Skeletal muscle cell (primary cell): ENCODE measurements at places on chromosomes 5 and 9.

GRCh38 chr5:59525957-59526356 is 367.6 kb downstream of the PDE4D start:
- DNase-seq: peak; percentile 83

DNA sequence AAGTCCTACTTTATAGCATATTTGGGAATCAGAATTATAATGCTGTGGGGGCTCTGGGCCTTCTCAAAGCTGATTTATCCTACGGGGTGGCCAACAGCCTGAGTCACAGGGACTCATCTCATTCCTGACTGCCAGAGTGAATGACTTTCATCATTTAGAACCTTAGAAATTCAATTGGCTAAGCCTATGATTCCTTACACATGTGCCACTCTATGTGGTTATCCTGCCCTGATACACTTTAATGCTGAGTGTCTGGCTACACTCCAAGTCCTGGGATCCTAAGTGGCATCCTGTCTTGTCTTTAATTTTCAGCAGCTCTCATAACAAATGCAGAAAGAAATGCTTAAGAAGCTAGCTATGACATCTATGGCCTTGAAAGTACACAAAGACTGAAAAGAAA is 75.2 kb upstream of the FREM1 start:
- no peak for DNase-seq

DNA sequence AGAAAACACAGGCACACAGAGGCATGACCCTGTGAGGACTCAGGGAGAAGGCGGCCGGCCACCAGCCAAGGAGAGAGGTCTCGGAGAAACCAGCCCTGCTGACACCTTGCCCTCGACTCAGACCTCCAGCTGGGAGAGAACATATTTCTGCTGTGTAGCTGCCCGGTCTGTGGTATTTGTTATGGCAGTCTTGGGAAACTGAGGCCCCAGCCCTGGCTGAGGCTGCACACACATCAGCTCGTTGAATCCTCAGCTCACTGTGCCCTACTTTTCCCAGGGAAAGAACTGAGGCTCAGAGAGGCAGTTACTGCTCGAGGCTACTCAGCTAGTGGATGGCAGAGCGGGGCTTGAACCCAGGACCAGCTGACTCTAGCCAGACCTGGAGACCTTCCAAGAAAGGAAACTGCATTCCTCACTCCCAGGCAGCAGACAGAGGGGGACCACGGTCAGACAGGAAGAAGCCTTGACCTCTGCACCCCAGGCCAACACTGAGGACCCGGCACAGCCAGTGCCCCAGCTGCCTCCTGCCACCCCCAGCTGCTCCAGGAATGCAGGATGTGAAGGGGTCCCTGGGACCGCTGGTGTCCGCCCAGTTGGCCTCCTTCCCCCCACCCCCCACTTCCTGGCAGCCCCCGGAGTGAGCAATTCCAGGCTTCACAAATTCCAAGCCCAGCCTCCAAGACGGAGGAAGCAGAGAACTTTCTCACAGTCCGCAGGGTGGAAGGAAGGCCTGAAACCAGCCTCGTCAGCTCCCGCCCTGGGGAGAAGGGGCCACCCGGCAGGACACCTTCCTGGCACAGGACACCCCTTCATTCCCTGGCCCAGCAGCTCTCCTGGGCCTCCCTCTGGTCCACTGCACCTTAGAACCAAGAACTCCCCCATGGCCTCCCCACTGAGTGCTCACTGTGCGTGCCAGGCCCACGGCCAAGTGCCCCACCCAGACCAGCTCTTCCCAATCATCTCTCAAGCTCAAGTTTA is 69.9 kb downstream of the LRSAM1 start:
- peak; percentile 74 for DNase-seq

- DNase-seq: no peak
These were observed 5.5 kb downstream of the CNOT6 start for GRCh38 chr5:180499684-180500083.

GRCh38 chr5:139575751-139576150 is 14.6 kb downstream of the UBE2D2 start:
- DNase-seq: no peak

DNA sequence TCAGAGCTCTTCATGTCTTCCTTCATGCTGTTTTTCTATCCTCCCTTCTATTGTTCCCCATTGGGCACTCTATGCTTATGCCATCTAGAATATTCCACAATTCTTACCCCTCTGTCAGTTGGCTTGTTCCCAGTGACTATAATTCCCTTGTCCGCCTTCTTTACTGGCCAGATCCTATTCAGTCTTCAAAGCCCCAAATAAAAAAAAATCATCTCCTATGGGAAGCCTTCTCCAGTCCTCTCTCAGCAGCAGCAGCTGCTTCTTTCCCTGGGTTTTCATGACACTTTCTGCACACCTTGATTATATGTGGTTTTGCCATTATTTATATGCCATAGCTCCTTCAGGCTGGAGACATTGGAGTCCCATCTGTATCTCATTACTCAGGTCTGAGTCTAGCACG is 54.6 kb upstream of the TNFAIP8 start:
- DNase-seq: no peak

- no peak for DNase-seq
These were observed 72.5 kb upstream of the PCA3 start for GRCh38 chr9:76691517-76692313.

- DNase-seq: no peak
These were observed 58.8 kb downstream of the ZNF366 start for GRCh38 chr5:72448368-72448767.

DNA sequence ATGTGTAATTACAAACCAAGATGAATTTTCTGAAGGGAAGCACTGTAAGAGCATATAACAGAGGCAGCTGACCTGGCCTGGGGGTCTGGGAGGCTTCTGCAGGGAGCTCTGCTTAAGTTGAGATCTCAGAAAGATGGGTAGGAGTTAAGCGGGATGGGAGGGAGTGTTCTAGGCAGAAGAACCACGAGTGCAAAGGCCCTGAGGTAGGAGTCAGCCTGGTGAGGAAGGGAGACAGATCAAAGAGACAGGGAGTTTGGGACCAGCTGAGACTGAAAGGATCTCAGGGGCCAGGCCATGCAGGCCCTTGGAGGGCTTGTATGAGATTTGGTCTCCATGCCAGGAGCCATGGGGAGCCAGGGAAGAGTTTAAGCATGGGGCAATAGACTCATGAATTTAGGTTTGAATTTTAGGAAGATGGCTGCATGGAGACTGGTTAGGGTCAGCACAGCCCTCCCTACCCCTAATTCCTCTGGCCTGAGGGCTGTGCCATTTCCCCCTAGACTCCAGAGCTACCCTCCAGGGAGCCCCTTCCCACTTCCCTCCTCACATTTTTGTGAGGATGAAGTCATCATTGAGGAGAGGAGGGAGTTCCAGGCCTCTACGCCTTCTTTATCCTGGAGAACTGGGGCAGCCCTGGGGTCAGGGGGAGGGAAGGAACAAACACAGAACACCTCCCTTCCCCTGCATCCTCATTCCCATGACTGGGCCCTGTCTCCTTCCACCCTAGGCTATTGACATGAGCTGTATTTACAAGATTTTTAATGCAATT is 4.8 kb upstream of the ARAP3 start:
- no peak for DNase-seq

DNA sequence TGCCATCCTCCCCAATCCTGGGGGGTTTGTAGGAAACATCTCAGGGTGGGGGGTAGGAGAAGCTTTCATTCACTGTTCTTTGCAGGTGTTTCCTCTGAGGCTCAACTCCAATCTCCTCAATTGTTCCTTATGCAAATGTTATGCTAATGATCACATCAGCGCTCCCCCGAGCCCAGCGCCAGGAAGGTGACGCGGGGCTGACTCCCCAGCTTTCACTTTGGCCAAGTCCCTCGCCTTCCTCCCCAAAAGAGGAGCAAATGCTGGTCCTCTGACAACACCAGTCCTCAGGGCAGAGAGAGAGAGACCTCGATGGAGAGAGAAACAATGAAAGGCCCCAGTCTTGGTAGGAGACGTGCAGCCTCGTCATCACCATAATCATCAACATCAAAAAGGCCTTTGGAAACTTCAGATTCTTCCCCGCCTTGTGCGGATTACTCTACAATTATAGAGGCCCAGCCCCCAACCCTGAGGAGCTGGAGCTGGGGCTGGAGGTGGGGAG is 39.1 kb downstream of the PCDH1 start:
- DNase-seq: no peak

DNA sequence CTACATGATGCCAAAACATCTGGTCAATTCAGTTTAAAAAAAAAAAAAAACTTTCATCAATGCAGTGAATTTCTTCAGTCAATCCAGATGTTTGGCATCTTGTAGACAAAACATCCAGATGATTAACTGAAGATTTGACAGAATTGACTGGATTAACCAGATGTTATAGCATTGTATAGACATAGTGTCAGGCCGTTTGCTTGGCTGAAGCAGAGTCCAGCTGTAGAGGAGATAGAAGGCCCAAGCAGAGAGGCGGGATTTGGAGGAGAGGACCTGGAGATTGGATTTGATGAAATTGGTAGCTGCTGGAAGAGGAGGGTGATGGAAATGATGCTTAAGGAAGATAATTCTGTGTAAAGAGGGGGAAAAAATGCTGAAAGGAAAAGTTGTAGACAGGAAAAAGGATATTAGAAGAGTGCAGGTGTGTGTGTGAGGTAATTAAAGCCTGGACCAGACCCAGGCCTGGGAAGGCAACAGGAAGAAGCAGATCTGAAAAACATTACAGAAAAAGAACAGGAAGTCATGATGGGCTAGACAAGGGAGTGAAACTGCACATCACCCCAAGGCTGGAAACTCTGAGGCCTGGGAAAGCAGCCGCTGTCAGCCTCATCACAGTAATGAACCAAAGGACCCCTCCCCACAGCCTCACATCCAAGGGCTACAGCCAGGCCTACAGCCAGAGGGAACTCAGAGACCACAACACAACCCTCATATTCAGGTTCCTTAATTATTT is 258.3 kb downstream of the CWC27 start:
- no peak for DNase-seq

DNA sequence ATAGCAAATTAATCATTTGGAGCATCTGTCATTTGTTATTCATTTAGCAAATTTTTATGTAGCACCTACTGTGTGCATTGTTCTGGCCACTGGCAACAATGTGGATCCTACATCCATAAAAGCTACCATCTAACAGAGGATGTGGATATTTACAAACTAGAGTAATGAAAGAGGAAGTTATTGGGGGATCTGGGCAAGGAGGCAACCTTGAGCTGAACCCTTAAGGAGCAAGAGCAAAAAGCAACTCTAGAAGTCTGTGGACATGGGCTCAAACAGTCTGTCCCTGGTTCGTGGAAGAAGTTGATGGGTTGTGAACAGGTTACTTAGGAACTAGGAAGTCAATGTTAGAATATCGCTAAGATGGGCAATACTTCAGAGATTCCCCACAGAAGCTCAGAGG is 259.9 kb downstream of the SYK start:
- no peak for DNase-seq

DNA sequence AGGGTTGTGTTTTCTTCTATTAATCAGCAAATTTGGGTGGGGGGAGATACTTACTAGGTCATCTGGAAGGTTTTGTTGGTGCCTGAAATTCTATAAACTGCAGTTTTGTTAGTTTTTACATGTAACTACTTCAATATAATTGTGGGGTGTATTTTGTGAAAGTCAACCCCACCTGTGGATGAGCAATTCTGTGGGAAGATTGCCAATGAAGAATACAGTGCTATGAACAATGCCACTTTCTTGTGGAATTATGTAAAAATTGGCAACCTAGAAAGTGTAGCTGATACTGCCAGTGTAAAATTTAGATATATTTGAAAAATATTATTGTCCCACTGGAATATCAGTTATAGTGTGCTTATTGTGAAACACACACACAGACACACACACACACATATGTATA is 80.7 kb downstream of the VCAN start:
- DNase-seq: no peak

DNA sequence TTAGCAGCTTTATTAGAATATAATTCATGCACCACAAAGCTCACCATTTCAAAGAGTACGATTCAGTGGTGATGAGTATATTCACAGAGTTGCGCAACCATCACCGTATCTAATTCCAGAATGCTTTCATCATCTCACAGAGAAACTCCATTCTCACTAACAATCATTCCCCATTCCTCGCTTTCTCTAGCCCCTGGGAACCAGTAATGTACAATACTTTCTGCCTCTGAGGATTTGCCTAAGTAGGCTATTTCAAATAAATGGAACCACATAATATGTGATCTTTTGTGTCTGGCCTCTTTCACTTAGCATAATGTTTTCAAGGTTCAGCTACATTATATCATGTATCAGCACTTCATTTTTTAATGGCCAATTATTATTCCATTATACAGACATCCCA is 145.1 kb upstream of the ADAMTS16 start:
- DNase-seq: peak; percentile 28

- no peak for DNase-seq
These were observed 182.9 kb downstream of the AOPEP start for GRCh38 chr9:94909250-94909894.

- DNase-seq: no peak
These were observed 7.8 kb downstream of the ECM2 start for GRCh38 chr9:92527832-92528521.

GRCh38 chr9:136242248-136242647 is 3.4 kb downstream of the QSOX2 start:
- DNase-seq: no peak

DNA sequence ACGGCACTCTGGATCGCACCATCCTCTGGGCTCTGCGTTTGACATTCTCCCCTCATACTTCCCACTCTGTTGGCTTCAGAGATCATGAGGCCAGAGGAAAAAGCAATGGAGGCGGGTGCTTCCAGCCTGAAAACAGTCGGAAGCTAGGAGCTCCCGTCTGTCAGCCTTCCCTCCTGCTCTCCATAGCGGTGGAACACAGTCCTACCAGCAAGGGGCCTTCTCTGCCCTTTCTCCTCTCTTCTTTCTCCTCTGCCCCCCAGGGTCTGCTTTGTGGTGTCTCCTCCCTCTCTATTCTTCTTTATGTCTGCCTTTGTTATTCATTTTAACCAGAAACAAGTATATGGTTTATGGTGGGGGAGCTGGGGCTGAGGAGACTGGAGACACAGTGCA is 152.5 kb upstream of the NFIB start:
- no peak for DNase-seq

DNA sequence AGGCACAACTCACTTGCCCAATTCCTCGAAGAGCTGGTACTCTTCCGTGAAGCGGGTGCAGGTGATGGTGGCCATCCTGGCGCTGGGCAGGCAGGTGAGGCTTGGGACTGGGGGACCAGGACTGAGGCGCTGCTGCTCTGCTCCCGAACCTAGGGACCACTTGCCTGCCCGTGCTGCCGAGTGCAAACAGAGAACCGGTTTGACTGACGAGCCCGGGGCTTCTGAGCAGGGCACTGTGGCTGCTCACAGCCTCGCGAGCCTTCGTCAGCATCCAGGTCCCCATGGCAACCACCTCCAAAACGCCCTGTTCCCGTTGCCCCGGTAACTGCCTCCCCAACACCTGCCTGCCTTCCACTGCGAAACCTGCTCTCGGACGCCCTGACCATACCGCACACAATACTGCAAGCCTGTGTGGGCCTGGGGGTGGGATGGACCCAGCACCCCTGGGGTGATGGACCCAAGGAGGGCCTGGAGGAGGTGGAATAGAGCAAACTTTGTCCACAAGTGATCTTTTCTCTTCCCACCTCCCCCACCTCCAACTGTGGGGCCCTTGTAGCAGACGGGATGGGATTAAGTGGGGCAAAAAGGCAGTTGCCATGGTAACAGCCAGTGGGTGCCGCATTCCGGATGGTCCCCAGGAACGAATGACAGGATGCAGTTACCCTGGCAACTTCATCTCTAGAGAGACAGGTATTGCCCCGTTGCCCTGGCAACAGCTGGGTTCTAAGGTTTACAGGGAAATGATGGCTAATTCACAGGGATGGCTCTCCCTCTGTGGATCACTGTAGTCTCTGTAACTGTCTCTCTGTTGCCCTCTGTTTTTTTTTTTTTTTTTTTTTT is at the start of gene CAMK2A:
TSS of gene CAMK2A (minus strand) at position 223 of the 840 bp plus-strand sequence. CDS start at position 75, 148 bp downstream.
- DNase-seq: no peak

GRCh38 chr9:33850677-33851076 is 33.7 kb downstream of the UBE2R2 start:
- no peak for DNase-seq
